Activated CD8-positive, alpha-beta memory T cell treated with anti-CD3 and anti-CD28 coated beads, Interleukin-2, amount 50 U/mL, for 4 hours (primary cell): ENCODE measurements at places on chromosomes 5 and 9.

DNA sequence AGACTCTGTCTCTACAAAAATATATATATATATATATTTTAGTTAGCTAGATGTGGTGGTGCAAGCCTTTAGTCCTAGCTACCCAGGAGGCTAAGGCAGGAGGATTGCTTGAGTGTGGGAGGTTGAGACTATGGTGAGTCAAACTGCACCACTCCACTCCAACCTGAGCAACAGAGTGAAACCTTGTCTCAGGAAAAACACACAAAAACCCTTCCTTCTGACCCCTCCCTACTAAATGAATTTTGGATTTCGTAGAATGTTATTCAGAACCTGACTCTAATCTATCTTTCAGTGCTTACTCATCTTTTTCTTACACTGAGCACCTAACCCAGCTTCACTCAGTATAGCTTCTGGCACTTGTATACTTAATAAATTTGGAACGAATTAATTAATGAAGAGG is 35.2 kb upstream of the IL7R start:
- no peak for DNase-seq

DNA sequence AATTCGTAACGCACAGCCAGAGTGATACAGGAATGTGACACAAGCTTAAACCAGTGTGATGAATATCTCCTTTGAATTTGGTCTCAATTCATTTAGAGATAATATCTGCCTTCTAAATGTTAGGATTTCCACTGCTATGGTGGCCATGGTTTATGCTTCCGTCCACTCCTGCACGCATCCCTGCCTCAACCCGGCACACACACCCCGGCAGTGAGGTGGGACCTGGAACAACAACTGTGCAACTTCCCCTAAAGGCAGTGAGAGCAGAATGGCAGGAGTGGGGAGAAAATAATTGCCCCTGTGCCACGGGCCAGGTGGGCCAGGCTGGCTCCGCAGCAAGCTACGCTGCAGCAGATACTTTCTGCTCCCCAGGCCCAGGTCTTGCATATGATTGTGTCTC is 72.6 kb upstream of the CPEB4 start:
- DNase-seq: no peak

- DNase-seq: no peak
These were observed 1352.0 kb upstream of the CDH9 start for GRCh38 chr5:28390341-28390740.

- DNase-seq: no peak
These were observed 22.3 kb downstream of the PSMB7 start for GRCh38 chr9:124392871-124393460.

- DNase-seq: no peak
These were observed 241.4 kb downstream of the HINT1 start for GRCh38 chr5:130923543-130924124.

GRCh38 chr9:26054600-26055520 is 376.6 kb upstream of the TUSC1 start:
- no peak for DNase-seq

DNA sequence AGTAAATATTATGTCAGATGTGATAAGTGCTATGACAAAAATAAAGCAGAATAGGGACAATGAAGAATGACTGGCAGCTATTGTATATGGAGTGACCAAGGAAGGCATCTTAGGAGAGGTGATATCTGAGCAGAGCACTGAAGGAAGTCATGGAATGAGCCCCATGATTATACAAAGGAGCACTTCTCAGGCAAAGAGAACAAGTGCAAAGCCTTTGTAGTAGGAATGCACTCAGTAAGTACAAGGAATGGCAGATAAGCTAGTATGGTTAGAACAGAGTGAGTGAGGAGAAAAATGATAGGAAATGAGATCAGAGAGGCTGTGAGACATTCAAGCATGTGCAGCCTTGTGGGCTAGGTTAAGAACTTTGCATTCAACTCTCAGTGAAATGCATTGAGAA is 214.8 kb downstream of the LURAP1L start:
- DNase-seq: no peak

DNA sequence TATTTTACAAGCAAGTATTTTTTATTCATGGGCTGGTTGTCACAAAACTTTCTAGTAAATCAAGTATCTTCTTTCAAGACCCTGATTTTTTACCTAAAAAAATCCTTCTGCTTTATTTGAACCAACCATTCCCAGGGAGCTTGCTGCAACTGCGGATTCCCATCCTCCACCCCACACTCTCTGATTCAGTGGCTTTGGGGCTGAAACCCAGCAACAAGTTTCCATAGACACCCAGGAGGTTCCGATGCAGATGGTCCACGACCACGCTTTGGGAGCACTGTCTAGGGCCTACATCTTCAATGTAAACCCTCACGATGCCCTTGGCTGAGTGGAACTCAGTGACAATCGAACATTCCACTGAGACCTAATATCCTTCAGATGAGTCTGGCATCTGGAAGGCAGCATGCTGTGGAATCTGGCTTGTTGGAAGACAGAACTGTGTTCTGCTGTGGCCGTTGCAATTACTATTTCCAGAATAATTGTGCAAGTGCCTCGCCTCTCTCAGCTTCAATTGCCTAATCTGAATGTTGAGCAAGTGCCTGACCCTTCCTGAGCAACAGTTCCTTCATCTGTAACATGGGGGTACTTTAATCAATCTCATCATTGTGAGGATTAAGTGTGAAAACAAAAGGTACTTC is 105.1 kb downstream of the INSYN2B start:
- DNase-seq: no peak

DNA sequence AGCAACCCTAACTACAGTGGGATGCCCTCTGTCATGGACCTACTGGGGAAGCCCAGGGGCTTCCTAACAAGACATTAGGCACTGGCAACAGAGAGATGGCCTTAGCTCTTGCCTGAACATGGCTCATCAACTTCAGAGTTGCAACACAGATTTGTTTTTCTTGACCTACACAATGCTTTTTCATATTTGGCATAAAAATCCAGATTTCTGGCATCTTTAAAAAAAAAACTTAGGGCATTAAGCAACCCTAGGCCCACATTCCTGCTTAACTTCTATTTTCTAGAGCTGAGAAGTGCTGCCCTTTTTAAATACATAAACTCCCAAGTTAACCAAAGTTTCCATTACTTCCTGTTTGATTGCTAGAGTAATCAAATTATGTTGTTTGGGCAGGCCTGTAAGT is 8.0 kb downstream of the GRIA1 start:
- DNase-seq: no peak

GRCh38 chr5:118371973-118372831 is 616.1 kb downstream of the DTWD2 start:
- no peak for DNase-seq

DNA sequence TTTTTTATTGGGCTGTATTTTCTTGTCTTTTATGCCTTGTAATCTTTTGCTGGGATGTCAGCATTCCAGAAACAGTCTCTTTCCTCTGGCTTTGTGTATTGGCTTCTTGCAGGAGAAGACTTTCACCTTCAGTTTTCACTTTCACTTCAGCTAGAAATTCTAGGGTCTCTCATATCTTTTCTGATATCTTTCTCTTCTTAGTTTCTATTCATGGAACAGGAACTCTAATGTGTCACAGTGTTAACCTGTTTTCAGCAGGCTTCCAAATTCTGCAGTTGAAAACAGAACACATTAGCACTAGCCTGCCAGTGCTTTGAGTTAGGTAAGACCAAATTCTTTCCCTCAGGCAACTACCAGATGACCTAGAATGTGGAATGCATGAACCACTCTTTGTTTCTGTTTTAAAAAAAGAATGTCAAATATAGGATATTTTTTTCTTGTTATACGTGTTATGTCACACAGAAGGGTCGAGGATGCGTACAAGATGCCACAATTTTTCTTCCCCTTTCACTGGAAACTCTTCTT is 164.7 kb downstream of the TUSC1 start:
- no peak for DNase-seq

GRCh38 chr5:138985683-138986082 is 110.5 kb upstream of the LRRTM2 start:
- no peak for DNase-seq

GRCh38 chr9:72185561-72185960 is 36.3 kb downstream of the GDA start:
- DNase-seq: no peak

- DNase-seq: peak; percentile 9
These were observed 40.6 kb upstream of the OLFM1 start for GRCh38 chr9:135046739-135047350.

DNA sequence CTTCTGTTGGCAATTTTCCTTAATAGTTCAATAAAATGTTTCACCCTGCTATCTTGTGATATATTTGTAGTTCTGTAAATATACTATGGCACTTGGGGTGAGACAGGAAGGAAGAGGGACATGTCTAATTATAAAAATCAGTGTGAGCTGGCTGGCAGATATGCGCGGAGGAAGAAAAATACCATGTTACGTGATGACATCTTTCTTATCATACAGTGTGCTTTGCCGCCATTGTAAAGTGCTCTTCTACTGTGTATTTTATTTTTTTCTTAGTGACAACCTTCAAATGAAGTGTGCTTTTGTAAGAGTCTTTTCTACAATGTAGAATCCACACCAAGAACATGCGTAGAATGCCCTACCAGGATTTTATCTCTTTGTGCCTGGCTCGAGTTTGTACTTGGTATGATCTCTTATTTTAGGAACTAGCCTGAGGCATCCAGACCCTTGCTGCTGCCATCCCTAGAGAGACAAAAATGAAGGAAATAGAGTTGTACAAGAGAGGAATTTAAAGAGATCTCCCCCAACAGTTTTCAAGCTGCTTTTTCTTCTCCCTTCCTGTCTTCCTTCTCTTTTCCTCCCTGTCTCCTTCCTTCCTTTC is 46.7 kb upstream of the RIOK2 start:
- DNase-seq: no peak

DNA sequence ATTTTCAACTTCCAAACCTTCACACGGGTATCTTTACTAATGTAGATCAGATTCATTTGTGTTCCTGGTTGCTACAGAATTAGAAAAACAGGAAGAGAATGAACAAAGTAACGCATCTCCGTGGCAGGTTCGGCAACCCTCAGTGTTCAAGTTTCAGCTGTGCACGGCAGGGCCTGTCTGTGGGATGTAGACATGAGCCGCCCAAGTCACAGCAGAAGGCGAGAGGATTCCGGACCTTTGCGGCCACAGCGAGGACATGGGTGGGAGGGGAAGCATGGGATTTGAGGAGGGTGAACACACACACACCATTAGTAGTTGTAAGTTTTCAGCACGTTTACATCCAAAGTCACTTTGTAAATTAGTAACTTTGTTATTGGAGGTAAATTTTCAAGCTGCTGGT is 31.7 kb upstream of the CEP72 start:
- DNase-seq: no peak

DNA sequence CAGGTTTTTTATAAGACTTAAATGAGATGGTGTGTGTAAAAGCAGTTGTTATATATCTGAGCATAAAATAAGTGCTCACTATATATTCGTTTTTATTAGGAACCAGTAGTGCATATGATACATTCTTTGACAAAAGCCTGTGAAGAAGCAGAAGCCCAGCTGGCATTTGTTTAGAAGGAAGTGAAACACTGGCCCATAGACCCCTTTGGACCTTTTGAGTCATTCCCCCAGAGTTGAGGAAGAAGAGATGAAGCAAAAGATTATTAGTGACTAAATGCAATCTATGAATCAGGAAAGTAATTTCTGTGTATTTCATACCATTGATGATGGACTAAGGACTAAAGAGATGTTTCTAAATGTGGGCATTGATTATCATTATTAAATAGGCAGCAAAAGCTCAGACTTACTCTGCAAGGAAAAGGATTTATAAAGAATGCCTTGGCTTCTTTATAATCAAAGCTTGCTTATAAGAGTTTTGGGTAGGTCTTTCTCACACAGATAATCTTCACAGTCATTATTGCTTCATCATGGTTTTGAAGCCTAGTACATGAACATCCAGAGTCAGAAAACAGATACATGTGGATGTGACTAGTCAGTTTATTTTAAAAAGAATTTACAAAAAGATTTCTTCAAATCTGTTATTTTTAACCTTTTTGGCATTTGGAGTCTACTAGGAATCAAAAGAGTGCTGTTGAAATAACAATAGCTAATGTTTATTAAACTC is 16.9 kb upstream of the FER start:
- DNase-seq: no peak

DNA sequence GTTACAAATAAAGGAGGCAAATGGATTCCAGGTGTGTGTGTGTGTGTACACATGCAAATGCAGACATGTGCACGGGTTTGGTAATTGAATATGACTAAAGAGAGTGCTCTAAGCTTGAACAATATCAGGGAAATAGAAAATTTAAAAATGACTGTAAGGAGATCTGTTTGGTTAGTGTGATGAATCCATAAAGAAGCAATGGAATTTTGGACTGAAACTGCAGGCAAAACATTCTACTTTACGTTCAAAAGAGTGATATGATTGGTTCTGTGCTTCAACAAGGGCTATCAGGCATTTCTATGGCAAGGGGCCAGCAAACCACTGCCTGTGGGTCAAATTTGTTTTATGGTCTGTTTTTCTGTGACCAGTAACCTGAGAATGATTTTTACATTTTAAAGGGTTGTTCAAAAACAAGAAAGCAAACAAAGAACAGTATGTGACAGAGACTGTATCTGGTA is 332.8 kb upstream of the KLF9 start:
- no peak for DNase-seq

DNA sequence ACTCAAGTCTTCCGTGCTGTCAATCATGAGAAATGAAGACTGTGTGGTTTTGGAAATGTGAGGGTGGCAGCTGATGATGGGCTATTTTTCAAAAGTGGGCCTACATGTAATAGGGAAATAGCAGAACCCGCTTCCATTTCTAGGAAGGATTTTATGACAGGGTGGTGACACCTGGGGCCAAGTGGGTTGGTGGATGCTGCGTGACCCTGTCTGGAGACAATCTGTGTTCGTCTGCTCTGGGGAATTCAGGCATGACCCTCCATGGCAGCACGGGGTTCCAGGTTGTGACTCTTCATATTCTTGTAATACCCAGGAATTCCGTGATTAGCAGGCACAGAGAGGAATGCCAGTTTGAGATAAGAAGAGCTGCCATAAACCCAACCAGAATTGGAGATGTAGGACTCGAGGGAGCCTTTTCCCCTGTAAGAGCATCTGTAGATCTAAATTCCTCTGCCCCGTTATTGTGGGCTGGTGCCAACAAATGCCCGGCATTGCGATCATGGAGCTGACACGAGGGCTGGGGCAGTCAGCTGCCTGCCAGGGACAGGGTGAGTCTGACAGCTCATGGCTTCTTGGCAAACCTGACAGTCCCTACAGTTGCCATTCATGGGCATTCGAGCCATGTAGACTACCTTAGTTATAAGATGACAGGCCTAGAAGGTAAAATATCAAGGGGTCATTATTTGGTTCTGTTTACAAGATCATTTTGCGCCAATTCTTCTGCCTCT is 279.7 kb downstream of the GADD45G start:
- DNase-seq: no peak
